Brain (organoid and tissue), 16 donors: ENCODE measurements at places on chromosomes 1 and 21. TPM values are rescaled to one million over a fixed set of nuclear protein-coding genes. Genes with fewer than 3 reads are reported as not detected.

- DNase-seq = no peak
These were observed at the start of gene TNFRSF4 for GRCh38 chr1:1213345-1214265. Gene TNFRSF4, minus strand, starts transcription at chr1:1214153. Its CDS starts 26 bp downstream, at chr1:1214127.

DNA sequence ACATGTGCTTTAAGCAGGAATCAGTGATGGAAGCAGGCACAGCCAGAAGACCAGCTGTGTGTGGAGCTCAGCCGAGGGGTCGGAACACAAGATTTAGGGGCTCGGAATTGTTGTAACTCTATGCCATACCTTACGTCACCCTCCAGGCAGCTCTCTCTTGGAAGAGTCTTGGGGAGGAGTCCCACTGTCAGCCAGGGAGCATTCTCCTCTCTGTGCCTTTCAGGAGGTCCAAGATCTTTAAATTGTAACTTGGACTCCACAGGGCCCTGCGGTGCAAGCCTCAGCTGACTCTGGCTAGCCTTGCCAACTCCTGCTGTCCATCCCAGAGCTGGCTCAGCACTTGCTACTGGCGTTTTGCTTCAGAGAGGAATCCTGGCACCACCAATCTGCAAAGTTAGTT lies 26.4 kb upstream of the ROR1 start:
- no peak for DNase-seq

Gene PAQR6
- polyA plus RNA-seq = 319 TPM

GRCh38 chr1:116415699-116416533 lies 42.9 kb downstream of the ATP1A1 start:
- peak; percentile 56 for DNase-seq

Gene CFAP45
- 0.98 TPM for polyA plus RNA-seq

DNA sequence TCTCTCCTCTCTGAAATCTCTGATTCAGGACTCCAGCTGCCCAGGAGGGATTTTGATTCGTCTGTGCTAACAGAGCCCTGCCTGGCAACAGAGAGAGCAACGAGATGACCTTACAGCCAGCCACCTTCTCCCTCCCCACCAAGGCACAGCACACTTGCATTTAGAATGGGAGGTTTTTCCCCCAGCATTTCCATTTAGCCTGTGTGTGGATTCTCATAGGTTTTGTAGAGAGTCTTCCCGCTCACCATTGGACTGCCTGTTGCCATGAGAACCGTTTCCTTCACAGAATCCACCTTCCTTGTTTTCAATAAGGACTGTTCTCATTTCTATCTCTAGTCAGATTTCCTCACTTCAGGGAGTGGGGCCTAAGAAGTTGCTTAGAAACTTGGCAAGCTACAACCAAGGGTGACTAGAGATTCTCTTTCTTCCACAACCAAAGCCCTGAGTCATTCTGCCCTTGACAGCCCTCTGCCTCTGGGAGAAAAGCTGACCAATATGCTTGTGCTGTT lies 5.8 kb upstream of the IKBKE start:
- peak; percentile 89 for DNase-seq

Gene EEIG2
- 5.3 TPM for polyA plus RNA-seq

Gene RNU1-2
- not detected for polyA plus RNA-seq

Gene UBXN10
- polyA plus RNA-seq = 1.4 TPM

DNA sequence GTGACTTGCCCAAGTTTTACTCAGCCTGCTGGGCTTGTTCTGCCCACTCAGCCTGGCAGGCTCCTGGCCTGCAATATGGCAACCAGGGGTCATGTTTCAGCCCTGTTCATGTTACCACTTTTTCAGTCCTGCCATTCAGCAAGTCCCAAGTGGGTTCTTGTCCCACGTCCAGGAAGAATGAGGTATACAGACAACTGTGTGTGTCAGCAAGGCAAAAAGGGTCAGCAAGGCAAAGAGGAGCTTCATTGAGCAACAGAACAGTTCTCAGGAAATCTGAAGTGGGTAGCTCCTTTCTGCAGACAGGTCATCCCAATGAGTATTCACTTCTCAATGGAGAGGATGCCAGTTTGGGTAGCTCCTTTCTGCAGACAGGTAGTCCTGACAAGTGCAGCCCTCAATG lies 1233.3 kb upstream of the B3GALT2 start:
- DNase-seq = no peak

GRCh38 chr1:80214888-80215540 lies 1208.5 kb upstream of the ADGRL4 start:
- no peak for DNase-seq

- DNase-seq = no peak
These were observed 20.8 kb downstream of the GNAT2 start for GRCh38 chr1:109598655-109599054.

Gene ST6GALNAC5
- polyA plus RNA-seq = 9.5 TPM
